ENCODE measurements at places on chromosomes 12 and 14.

GRCh38 chr14:104993306-104993705 is 7.7 kb downstream of the CLBA1 start:
- DNase-seq, result no peak

- DNase-seq, result no peak
Measured at GRCh38 chr14:89924268-89924667, 30.3 kb downstream of the EFCAB11 start.

- no peak for DNase-seq
Measured at GRCh38 chr12:26269562-26270284, 74.3 kb downstream of the SSPN start.

DNA sequence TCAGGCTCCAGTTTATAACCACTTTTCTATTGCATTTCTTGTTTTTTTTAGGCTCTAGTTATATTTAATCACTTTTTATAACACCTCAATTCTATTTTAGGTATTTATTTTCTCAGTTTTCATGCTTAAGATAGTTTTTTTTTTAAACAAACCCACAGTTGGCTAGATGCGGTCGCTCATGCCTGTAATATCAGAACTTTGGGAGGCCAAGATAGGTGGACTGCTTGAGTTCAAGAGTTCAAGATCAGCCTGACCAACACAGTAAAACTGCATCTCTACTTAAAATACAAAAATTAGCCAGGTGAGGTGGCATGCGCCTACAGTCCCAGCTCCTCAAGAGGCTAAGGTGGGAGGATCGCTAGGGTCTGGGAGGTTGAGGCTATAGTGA is 93.0 kb downstream of the PPP1R12A start:
- no peak for DNase-seq

- no peak for DNase-seq
Measured at GRCh38 chr14:104863923-104864266, 1.2 kb upstream of the CEP170B start.

GRCh38 chr12:121872546-121873215 is 14.0 kb upstream of the HPD start:
- no peak for DNase-seq

All from T follicular helper cell (primary cell).